ENCODE measurements at places on chromosomes 3 and 15.
A peak's percentile ranks its signal among the peaks of the same experiment; 100 is the strongest.

GRCh38 chr15:70348226-70348543 lies 250.5 kb upstream of the TLE3 start:
- no peak for DNase-seq

- no peak for DNase-seq
Measured at GRCh38 chr15:28014623-28015200, 84.4 kb downstream of the OCA2 start.

GRCh38 chr3:44074181-44074580 lies 167.5 kb upstream of the TOPAZ1 start:
- no peak for DNase-seq

- DNase-seq, result peak; percentile 88
Measured at GRCh38 chr3:52278510-52279069, at the start of gene WDR82. WDR82 (minus strand) TSS chr3:52278649; CDS start chr3:52278361, 288 bp downstream.

DNA sequence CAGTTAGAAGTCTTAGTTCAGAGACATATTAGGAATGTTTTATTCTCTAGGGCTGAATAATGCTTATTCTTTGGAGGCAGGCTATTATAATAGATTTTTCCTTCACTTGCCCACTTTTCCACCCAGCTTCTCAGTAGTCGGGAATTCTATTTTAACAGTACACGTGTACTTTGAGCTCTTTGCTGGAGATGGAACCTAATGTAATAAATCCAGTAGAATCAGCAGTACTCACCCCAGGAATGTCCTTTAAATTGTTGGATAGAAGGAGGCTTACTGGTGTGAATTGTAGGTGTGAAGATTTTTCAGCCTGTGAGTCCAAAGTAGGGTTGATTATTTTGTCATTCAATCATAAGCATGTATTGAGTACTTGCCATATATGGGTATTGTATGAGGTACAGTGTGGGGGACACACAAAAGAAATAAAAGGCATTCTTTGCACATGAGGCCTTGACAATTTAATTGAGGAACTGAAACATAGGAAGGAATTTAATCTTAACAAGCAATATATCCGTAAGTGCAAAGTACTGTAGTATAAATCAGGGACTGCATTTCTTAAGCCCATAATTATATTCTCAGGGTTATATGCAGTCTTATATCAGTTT lies 29.5 kb upstream of the MGA start:
- DNase-seq, result no peak

- peak; percentile 21 for DNase-seq
Measured at GRCh38 chr3:11545186-11545851, 98.4 kb downstream of the VGLL4 start.

GRCh38 chr15:68599560-68600071 lies 20.8 kb downstream of the CORO2B start:
- peak; percentile 85 for DNase-seq

DNA sequence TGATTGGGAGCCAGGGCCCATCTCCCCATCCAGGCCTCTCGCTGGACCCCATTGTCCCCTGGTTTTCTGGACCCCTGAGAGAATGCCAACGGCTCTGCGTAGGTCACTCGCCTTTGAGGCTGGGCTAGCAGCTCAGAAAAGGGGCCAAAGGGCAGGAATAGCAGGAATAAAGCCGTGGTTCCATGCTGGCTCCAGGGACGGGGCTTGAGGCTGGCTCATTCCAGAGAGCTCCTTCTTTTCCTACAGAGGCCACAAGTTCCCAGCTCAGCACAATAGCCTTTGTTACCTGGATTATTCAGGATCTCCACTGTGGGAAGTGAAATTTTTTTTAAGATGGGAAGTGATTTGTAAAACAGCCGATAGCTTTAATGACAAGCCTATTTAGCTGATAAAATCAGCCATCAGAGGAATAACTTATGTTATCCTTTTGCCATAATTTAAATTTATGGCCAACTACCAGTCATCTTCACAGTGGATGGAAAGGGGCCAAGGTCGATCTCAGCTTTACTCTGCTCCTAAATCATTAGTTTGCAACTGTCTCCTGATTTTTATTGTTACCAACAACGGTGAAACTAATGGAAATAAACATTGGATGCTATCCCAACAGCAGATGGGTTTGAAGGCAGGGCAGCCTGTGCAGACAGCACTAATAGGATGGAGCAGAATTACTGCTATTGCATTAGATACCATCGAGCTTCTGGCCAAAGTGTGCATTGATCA lies 124.3 kb downstream of the TMEM266 start:
- no peak for DNase-seq

DNA sequence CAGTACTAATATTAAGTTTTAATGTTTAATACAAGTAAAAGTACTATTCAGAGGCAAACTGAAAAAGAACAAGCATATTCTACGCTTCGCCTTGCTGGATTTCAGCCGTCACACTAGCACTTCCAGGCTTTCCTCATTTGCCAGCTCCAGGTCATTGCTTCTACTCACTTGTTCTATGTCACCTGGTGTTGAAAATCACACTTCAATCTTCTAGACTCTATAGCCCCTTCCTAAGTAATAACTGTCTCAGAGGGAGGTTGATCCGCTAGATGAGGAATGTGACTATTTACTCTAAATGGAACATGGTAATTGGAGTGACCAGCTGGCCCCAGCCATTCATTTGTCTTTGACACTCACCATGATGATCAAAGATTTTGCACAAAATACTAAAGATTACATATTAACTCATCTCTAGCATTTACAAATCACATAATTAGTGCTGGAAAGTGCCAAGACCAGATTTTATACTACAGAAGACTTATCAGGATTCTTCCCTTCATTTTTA lies 92.0 kb downstream of the GAP43 start:
- no peak for DNase-seq

GRCh38 chr3:127396473-127396872 lies 108.6 kb upstream of the PRR20G start:
- DNase-seq, result no peak

DNA sequence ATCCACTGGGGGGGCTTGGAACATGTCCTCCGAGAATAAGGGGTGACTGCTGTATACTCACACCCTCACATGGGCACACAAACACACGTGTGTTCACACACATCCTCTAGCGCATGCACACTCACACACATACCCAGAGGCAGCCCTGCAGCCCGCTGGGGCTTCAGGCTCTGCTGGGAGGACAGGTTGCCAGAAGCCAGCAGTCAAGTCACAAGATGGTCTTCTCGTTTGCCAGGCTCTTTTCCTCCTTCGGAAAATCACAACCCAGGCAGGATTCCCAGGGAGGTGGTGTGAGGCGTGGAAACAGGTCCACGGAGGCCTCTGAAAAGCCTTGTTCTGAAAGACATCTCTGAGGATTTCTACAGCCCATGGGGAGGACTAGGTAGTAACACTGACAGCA lies 26.8 kb downstream of the MEGF11 start:
- no peak for DNase-seq

- DNase-seq, result peak; percentile 20
Measured at GRCh38 chr3:46663591-46664135, 29.8 kb downstream of the ALS2CL start.

- peak; percentile 2 for DNase-seq
Measured at GRCh38 chr3:2568156-2568555, 469.5 kb downstream of the CNTN4 start.

GRCh38 chr3:15791525-15791924 lies 6.3 kb downstream of the ANKRD28 start:
- DNase-seq, result no peak

GRCh38 chr3:195116407-195117185 lies 154.4 kb downstream of the XXYLT1 start:
- DNase-seq, result no peak

- DNase-seq, result no peak
Measured at GRCh38 chr15:60918234-60918959, 310.7 kb downstream of the RORA start.

DNA sequence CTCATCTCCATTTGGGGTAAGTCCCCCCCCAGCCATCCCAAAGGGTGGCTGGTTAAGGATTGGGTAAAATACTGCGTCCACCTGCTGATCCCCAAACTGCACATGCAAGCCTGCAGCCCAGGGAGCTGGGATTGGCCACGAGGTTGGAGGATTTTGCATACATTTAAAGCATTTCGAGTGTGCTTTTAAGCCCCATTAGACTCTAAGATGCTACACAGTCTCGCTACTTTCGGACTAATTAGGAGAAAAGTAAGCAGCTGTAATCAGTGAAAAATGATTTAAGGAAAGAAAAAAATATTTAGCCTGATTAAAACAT lies 23.9 kb downstream of the SLC6A6 start:
- DNase-seq, result no peak

- no peak for DNase-seq
Measured at GRCh38 chr15:54520616-54521015, 542.4 kb downstream of the UNC13C start.

DNA sequence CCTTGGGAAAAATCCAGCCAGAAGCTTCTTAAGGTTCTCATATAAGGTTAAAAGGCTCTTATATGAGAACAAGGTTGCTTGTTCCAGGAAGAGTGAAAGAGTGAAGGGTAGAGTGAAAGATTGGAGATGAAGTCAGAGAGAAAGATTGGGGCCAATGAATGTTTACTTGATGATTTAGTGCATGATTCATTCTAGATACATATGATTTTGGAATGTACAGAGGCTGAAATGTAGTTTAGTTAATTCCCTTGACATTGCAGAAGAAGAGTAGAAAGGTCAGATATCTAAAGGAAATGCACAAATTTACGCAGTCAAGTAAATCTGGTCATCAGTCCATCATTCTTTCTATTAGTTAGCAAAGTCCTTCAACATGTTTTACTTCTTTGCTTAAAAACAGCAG lies 619.8 kb upstream of the ZNF717 start:
- DNase-seq, result peak; percentile 5

GRCh38 chr15:46815765-46816164 lies 901.5 kb upstream of the SEMA6D start:
- DNase-seq, result no peak

GRCh38 chr3:13083898-13084297 lies 10.7 kb upstream of the IQSEC1 start:
- DNase-seq, result no peak

DNA sequence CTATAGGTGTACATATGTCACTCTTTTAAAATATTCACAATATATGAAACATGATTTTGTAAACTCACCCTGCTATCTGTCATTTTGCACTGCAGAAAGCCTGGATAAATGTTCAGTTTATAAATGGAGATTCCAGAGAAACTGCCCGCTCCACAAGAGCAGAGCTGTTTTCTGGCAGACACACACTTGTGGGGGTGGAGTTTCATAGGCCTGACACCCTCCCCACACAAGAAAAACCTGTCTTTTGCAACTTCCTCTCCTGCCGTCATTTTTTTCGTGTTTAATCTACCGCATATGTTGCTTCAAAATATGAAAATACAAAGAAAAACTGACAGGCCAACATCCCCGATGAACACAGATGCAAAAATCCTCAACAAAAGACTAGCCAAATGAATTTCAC lies 479.0 kb downstream of the GABRG3 start:
- no peak for DNase-seq

GRCh38 chr3:171334465-171334811 lies 125.8 kb downstream of the TNIK start:
- DNase-seq, result no peak

GRCh38 chr15:85501574-85501973 lies 121.2 kb downstream of the AKAP13 start:
- peak; percentile 16 for DNase-seq

GRCh38 chr3:129688271-129688895 lies 81.9 kb upstream of the PLXND1 start:
- peak; percentile 49 for DNase-seq

DNA sequence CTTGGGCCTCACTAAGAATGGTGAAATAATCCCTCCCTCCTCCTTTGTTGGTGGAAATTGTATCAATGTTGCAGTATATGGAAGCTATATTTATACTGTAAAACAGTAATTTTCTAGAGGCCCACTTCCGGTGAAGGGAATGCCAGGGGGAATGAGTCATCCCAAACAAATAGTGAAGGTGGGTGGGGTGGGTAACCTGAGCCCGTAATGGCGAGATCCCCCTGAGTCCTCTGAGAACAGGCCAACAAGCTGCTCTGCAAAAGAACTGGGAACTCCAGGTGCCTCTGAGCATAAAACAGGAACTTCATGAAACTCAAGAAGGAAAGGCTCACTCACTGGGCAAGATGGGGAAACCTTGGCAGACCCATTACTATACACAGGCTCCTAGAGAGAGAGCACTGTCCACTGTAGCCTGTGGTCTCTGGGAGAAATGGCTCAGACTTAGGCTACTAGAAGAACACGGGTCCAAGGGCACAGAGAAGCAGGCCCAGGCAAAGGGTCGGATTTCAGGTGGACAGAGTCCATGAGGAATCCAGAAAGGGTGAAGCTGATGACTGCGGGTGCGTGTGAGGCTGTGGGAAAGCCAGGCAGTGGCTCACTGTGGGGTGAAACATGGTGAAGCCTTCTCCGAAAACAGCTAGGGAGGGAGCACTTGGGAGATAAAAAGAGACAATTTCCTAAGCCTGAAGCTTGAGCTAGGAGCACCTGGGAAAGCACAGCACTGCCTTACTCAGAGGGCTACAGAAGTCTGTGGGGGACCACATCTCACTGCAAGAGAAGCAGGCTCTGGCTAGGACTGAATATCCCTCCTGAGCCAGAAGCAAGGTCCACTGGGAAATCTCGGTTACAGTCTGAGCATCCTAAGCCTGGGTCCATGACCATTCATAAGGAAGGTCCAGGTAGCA lies 19.8 kb downstream of the LARP6 start:
- peak; percentile 60 for DNase-seq

GRCh38 chr3:167736264-167736787 lies 805 bp downstream of the SERPINI1 start:
- no peak for DNase-seq

- DNase-seq, result no peak
Measured at GRCh38 chr3:64365877-64366276, 140.6 kb upstream of the PRICKLE2 start.

GRCh38 chr15:93570527-93570926 lies 481.5 kb upstream of the RGMA start:
- no peak for DNase-seq

GRCh38 chr3:144052275-144052674 lies 80.7 kb downstream of the DIPK2A start:
- DNase-seq, result peak; percentile 75

- no peak for DNase-seq
Measured at GRCh38 chr3:122098611-122099010, 43.4 kb downstream of the CD86 start.

DNA sequence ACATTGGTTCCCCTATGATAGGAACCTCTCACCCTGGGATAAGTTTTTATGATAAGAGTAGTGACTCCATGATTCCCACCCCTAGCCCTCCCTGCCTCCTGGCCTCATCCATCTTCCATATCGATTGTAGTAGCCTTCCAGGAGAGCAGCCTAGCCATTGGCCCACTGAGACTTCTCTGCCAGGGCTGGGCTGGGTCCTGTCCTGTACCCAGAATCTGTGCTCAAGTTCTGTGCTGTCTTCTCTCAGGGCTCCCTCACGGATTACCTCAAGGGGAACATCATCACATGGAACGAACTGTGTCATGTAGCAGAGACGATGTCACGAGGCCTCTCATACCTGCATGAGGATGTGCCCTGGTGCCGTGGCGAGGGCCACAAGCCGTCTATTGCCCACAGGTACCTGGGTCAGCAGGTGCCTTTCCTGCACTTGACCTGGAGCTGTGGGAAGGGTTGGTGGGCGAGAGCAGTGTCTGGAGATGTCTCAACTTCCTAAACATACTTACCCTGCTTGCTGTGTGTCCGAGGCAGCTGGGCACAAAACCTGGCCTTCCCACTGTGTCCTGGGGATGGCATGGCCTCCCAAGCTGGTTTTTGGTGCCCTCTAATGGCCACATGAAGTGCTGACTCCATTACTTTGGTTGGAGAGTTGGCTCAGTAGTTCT lies 16.6 kb upstream of the EXOG start:
- peak; percentile 67 for DNase-seq

All from fibroblast of mammary gland (primary cell).